ENCODE measurements at places on chromosomes 1 and 21. TPM values are rescaled to one million over a fixed set of nuclear protein-coding genes. Genes with fewer than 3 reads are reported as not detected.

DNA sequence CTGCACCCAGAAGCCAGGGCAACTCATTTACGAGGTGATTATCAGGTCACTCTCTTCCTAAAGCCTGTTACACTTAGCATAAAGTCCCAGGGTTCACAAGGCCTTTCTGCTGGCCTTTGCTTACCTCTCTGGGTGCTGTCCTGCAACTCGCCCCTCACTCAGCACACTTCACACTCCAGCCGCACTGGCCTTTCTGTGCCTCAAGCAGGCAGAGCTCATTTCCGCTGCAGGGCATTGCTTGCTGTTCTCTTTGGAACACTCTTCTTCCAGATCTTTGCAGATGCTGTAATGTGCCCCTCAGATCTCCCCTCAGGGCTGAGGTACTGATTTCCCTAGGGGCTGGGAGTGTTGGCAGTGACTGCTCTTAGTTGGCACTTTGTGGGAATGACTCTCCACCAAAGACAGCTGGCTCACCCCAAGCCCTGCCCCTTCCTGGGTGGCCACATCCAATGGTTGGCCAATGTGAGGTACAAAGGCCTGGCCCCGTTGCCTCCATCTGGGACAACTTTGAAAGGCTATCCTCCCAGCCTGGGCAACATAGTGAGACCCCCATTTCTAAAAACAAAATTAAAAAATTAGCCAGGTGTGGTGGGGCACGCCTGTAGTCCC is 50.8 kb upstream of the SSBP3 start:
- H3K36me3 ChIP-seq: no peaks in the 10 kb centered on the region
- no peak overlapping the region for H3K4me3 ChIP-seq
- no peak overlapping the region for H3K27ac ChIP-seq
- no peak for DNase-seq
- peaks cover 31% of the 10 kb centered on the region for H3K4me1 ChIP-seq

DNA sequence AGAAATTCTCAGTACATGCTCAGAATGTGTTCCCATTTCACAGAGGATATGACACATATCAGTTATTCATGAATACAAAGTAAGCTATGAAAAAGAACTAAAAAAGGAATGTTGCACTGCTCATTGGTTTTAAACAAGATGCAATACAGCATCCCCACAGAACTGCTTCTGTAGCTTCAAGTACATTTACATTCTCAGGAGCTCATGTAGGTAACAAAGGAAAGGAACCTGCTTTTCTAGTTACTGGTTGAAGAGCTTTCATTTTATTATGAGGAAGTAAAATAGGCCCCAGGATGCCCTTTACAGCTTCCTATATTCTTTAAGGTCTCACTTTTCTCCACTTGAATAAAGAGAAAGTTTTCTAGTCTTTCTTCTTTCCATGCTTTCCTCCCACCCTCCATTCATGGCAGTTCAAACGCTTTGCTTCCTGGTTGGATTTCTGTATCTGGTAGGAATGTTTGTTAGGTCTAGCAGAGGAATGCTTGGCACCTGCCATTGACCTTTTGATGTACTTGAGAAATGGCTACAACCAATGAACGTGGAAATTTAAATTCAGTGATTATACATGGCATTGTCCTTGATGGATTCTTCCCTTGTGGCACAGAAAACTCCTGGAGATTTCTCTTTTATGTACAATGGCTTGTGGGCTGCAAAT is 27.1 kb upstream of the KCNK2 start:
- H3K27ac ChIP-seq: no peak overlapping the region
- H3K27me3 ChIP-seq: no peaks in the 10 kb centered on the region
- no peaks in the 10 kb centered on the region for H3K36me3 ChIP-seq
- peaks cover 4% of the 10 kb centered on the region for H3K4me1 ChIP-seq
- DNase-seq: no peak

GRCh38 chr1:110208916-110209645 is 1.0 kb upstream of the KCNC4 start:
- H3K27ac ChIP-seq: peak overlapping the region; percentile 85
- peak overlapping the region; percentile 85 for H3K4me3 ChIP-seq
- H3K36me3 ChIP-seq: no peaks in the 10 kb centered on the region
- peaks cover 19% of the 10 kb centered on the region for H3K27me3 ChIP-seq
- no peak for DNase-seq
- peaks cover 28% of the 10 kb centered on the region for H3K4me1 ChIP-seq

DNA sequence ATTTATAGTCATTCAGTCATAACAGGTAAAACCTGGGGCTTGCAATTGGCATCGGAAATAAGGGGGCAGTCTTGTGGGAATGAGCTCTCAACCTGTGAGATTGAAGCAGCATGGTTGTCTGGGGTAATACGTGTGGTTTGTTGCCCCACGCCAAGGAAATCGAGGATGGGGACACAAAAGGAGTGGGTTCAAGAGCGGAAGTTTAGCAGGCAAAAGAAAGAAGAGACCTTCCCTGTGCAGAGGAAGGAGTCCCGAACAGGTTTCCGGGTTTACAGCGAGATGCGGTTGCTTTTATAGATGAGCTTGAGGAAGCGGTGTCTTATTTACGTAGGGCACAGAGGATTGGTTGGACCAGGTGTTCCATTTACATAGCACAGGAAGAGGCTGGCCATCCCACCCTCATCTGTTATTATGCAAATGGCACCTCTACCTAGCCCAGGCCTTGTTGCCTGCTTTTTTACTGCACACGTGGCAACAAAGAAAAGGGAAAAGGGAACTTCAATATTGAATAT is 37.3 kb downstream of the IFNAR1 start:
- H3K4me3 ChIP-seq: peak overlapping the region; percentile 53
- no peak overlapping the region for H3K27ac ChIP-seq
- peaks cover 2% of the 10 kb centered on the region for H3K36me3 ChIP-seq
- DNase-seq: no peak
- H3K27me3 ChIP-seq: peaks cover 6% of the 10 kb centered on the region
- peaks cover 10% of the 10 kb centered on the region for H3K4me1 ChIP-seq

- H3K4me3 ChIP-seq: no peak overlapping the region
- peaks cover 3% of the 10 kb centered on the region for H3K27me3 ChIP-seq
- H3K36me3 ChIP-seq: no peaks in the 10 kb centered on the region
- DNase-seq: no peak
- H3K4me1 ChIP-seq: peaks cover 4% of the 10 kb centered on the region
- no peak overlapping the region for H3K27ac ChIP-seq
Measured at GRCh38 chr1:93753791-93754763, 72.4 kb upstream of the BCAR3 start.

- no peak overlapping the region for H3K4me3 ChIP-seq
- no peak overlapping the region for H3K27ac ChIP-seq
- no peaks in the 10 kb centered on the region for H3K36me3 ChIP-seq
Measured at GRCh38 chr1:17239420-17239819, 9.5 kb upstream of the PADI3 start.

- peak; percentile 36 for DNase-seq
- H3K36me3 ChIP-seq: peaks cover 8% of the 10 kb centered on the region
- H3K27me3 ChIP-seq: peaks cover 21% of the 10 kb centered on the region
- peak overlapping the region; percentile 83 for H3K4me3 ChIP-seq
- peaks cover 4% of the 10 kb centered on the region for H3K4me1 ChIP-seq
- no peak overlapping the region for H3K27ac ChIP-seq
Measured at GRCh38 chr1:167121375-167122120, 27.7 kb downstream of the STYXL2 start.

DNA sequence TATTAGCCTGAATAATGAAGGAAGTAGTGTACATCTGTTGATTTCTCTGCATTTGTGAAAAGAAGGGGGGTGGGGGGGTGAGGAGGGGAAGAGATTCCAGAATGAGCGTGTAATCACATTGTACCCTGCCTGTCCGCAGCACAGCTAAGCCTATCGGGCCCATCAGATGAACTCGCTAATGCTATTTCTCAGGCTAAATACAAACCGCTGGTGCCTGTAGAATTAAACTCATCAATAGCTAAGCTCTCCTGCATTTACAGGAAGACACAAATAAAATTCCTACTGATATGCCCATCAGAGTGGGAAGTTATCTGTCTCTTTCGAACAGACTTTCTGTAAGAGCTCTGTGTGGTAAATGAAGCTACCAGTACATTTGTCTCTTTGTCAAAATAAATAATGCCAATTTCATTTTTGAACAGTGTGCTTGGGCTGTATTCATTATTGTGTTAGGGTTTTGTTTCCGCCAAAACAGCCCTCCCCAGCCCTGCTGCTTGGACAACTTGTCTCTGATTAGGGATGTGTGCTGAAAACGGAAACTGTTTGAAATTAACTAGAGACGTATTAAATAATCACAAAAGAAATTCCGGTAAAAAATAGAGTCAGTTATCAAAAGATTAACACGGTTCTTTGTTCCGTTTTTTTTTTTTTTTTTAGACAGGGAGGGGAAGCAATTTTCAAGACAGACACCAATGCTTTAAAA is 305.4 kb downstream of the TTLL7 start:
- H3K4me1 ChIP-seq: peaks cover 57% of the 10 kb centered on the region
- peaks cover 4% of the 10 kb centered on the region for H3K27me3 ChIP-seq
- peaks cover 2% of the 10 kb centered on the region for H3K36me3 ChIP-seq
- peak overlapping the region; percentile 77 for H3K4me3 ChIP-seq
- peak; percentile 16 for DNase-seq
- H3K27ac ChIP-seq: peak overlapping the region; percentile 97

DNA sequence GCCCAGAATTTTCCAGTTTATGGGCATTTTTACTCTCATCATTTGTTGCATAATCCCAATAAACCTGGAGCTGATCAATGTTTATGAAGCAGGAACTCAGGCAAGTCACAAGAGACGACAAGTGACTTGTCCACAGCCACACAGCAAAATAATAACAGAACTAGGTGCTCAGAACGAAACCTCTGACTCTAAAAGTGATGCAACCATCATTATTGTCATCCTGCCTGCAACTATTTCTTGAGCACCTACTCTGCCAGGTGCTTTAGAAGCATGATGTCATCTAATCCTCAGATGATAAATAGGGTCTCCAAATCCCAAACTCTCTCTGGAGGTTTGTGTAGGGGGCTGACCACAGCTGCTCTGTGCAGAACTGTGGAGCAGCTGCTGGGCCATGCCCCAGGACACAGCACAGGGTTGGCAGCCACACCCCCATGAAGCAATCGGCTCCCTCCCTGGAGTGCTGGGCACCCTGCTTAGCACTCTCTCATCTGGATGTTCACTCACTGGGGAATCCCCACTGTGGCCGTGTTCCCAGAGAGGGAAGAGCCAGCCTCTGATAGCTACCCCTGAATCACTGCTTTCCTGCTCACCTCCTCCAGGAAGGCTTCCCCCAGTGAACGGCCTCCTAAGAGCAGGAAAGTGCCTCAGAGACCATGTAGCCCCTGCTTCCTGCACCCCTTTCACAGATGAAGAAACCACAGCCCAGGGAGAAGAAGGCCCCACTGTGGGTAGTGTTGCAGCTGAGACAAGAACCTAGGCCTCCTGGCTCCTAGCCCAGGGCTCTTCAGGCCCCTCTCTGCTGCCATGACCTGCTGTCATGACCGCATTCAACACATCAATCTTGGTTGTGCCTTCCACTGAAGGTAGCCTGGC is 2.1 kb downstream of the TTC22 start:
- H3K36me3 ChIP-seq: no peaks in the 10 kb centered on the region
- H3K4me1 ChIP-seq: no peaks in the 10 kb centered on the region
- peaks cover 14% of the 10 kb centered on the region for H3K27me3 ChIP-seq
- H3K4me3 ChIP-seq: no peak overlapping the region

DNA sequence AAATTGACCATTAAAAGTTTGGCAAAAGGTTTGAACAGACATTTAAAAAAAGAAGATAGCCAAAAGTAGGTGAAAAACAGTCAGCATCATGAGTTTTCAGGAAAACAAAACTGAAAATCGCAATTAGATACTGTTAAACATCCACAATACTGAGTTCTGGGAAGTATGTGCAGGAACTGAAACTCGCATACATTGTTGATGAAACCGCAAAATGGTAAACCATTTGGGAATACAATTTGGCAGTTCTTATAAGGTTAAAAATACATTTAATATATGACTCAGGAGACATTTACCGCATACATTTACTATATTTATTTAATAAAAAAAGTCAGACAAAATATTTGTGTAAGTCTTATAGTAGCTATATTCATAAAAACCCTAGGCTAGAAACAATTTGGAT is 393.2 kb downstream of the COL11A1 start:
- H3K27me3 ChIP-seq: no peaks in the 10 kb centered on the region
- H3K27ac ChIP-seq: no peak overlapping the region
- peaks cover 8% of the 10 kb centered on the region for H3K4me1 ChIP-seq
- no peak overlapping the region for H3K4me3 ChIP-seq
- no peaks in the 10 kb centered on the region for H3K36me3 ChIP-seq

DNA sequence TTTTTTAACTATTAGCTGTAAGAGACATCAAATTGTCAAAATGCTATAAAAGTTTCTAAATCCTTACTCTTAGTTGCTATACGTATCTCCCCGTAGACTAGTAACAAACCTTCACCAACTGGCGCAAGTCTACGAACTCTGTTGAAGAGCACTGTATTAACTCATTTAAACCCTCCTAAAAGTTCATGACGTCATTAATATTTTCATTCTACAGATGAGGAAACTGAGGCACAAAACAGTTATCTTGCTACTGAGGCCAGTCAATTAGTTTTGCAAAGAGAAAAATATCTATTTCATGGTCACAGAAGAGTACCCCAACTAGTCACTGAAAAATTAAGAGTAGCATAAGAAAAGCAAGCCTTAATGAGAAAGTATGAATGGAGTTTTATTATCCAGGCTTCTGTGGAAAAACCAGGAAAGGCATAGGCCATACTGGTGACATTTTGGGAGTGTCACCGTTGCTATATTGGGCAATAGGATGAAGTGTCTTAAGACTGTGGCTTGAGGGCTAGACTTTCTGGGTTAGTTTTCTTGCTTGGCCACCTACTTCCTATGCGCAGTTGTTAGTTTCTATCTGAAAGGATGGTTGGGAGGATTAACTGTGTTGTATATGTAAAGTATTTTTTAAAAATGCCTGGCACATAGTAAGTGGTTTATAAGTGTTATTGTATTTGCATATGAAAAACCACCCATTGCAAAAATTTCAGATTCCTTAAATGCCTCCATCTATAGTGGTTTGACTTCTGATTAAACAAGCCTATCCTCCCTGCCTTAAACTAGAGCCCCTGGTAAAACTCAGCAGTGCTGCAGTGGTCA is 52.4 kb upstream of the SYT14 start:
- peaks cover 5% of the 10 kb centered on the region for H3K27me3 ChIP-seq
- H3K4me1 ChIP-seq: peaks cover 29% of the 10 kb centered on the region
- no peak for DNase-seq
- peaks cover 8% of the 10 kb centered on the region for H3K36me3 ChIP-seq
- H3K27ac ChIP-seq: no peak overlapping the region
- H3K4me3 ChIP-seq: no peak overlapping the region

- no peaks in the 10 kb centered on the region for H3K4me1 ChIP-seq
- no peak overlapping the region for H3K27ac ChIP-seq
- H3K4me3 ChIP-seq: no peak overlapping the region
- no peaks in the 10 kb centered on the region for H3K27me3 ChIP-seq
Measured at GRCh38 chr21:18350216-18350615, 53.4 kb downstream of the TMPRSS15 start.

Gene MRPL37
- 50.9 TPM for total RNA-seq

Gene LYPLA2
- total RNA-seq: 191 TPM

Gene CHODL
- 5.5 TPM for total RNA-seq

Gene GCSAML
- total RNA-seq: not detected

Gene MCOLN2
- total RNA-seq: not detected

Gene UROD
- total RNA-seq: 90.4 TPM

Gene ATP6V1G3
- total RNA-seq: not detected

Gene ODR4
- 20.6 TPM for total RNA-seq

Gene GJA9
- total RNA-seq: not detected

Gene MRPL24
- 25.1 TPM for total RNA-seq

Gene MEX3A
- 114 TPM for total RNA-seq

Gene SLAMF8
- total RNA-seq: not detected

Gene PKN2
- total RNA-seq: 39.1 TPM

Measured in glutamatergic neuron (in vitro differentiated cells).